NCI-H1417 treated with DMSO at 0.1 percent for 48 hours (cell line): ENCODE measurements at places on chromosomes 11 and 22.

DNA sequence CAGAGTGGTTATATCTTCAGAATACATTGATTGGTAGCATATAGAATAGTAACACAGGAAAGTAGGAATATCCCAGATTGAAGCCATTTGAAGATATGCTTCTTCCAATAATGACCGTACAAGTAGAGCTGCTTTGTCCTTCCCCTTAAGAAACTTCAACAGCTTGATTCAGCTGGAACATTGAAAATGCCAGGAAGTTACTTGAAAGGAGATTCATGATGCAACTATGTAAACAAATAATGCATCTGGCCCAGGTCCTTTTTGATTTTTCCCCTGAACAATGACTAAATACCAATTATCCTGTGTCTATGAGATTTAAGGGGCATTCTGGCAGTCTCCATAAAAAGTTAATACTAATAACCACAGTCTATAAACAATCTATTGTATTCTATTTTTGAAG lies 3.0 kb downstream of the DKK3 start:
- no peak for DNase-seq

DNA sequence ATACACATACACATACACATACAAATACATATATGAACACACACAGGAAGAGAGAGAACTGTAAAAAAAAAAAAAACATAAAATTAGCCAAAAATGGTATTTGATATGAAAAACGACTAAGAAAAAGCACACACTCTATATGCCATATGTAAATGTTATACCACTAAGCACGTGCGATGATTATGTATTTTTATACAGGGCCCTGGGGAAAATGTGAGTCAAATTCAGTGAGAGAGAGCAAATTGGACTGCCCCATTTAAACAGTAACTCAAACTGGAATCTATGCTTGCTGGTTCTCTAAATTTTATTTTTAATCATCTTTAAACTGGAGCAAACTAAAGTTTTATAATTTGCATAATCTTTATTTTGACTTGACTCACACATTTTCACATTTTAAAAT lies 197.8 kb upstream of the MTNR1B start:
- no peak for DNase-seq

DNA sequence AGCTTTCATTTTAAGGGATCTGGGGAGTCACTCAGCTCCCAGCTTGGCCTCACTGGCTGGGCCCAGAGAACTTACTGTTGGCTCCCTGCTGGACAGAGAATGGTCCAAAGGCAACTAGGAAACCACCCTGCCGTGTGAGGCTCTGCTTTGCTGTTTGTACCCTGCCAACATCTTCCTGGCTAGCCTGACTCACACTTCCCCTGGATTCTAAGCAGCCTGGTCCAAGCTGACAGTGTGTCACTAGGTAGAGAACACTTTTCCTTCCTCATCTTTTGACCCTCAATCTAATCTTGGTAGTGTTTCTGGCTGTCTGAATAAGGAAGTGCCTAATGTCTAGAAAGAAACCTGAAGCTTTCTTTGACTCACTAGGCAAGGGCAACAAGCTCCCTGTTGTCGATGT lies 76.7 kb downstream of the FAR1 start:
- DNase-seq = no peak

- DNase-seq = no peak
Measured at GRCh38 chr22:47795477-47796127, 1033.2 kb downstream of the TBC1D22A start.

GRCh38 chr11:46367244-46367915 lies 14.1 kb upstream of the MDK start:
- DNase-seq = no peak

DNA sequence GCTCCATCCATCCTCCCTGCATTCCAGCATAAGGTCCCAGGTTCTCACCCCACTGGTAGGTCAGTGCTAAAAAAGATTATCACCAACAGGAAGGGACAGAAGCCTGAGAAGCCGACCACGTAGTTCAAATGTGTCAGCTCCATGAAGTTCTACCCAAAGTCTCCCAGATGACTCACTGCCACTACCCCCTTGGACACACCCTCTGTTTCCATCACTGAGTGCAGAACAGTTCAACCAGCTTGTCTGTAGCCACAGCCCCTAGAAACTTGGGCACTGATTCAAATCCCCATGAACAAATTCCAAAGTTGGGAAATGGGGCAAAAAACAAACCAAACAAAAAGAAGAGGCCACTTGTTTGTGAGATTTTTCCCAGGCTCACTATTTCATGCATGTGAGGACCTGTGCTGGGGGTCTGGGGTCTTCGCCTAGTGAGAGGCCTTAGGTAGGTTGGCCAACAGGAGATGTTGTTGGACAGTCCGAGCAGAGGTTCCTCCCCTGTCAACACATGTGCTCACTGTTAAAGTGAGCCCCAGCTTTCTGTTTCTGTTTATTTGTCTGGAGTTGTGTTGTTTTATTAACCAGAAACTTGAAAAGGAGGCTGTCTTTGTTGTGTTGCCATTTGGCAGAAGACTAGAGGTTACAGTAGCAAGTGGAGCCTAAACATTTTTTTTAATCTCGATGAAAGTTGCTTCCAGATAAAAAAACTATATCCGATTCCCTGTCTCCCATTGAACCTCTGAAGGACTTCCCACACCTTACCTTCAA lies 24.2 kb upstream of the FLI1 start:
- DNase-seq = no peak

DNA sequence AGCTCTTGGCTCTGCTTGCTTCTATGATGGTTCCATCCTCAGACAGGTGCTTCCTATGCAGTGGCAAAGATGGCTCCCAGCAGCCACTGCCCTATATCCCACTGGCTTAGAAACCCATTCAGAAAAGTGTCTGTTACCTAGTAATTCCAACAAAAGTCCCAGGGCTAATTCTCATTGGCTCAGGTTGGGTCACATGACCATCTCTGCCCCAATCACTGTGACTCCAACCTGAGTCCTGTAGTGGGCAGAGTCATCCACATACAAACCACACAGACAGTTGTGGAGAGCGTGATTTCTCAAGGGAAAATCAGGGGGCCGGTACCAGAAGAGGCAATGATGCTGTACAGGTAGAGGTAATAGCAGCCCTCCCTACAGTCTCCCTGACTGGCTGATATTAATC lies 67.5 kb downstream of the LHFPL7 start:
- no peak for DNase-seq

GRCh38 chr11:110829873-110830272 lies 117.6 kb upstream of the ARHGAP20 start:
- no peak for DNase-seq

- no peak for DNase-seq
Measured at GRCh38 chr11:67504950-67505581, at the start of gene PITPNM1. Gene PITPNM1, minus strand, starts transcription at chr11:67505363. Its CDS starts 1,183 bp downstream, at chr11:67504180.

GRCh38 chr22:25485626-25486545 lies 78.6 kb upstream of the GRK3 start:
- DNase-seq = no peak

- no peak for DNase-seq
Measured at GRCh38 chr11:116927163-116927974, 89.9 kb upstream of the APOA1 start.

DNA sequence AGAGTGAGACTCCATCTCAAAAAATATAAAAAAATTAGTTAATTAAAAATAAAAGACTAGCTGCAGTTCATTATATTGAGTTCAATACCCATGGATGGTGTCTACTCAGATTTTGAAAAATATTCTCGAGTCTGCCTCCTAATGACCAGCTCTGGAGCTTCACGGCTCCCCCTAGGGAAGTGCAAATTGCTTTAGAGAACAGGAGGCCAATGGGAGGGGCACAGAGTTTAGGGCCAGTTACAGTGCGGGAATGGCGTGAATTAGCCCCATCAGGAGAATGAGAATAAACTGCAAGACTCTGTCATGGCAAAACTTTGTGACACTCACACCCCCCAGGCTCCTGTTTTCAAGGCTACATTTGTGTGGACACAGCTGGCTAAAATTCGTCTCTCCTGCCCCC lies 4.6 kb downstream of the FGF4 start:
- no peak for DNase-seq

DNA sequence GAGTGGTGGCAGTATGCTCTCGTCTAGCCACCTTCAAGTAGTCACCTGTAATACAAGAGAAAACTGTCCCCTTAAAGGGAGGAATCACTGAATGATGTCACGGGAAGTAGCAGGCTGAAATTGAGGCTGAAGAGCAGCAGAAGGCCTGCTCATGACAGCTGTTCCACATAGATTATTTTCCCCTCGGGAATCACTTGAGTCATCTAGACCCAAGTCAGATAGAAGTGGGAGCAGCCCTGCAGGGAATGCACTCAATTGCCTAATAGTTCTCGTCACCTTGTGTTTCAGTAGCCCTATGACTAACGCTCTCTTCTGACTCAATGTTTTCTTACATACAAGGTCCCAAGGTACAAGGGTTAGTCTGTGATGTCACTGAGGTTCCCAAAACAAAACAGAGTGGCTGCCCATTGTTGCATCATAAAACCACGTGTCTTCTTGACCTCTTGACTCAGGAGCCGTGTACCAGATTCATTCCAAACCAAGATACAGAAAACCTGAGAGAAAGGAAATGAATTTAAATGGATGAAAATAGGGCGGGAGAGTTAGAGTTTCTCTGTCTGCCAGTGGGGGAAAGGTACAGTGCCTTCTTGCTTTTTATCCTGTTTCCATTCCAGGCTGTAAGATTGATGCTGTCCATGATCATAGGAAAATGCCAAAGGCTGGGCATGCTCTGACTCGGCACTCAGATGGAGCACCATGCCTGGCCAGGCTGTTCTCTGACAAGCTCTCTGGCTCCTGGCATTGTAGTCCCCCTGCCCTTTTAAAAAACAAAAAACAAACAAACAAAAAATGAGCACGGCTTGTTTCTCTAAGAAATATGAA lies 21.6 kb upstream of the C11orf96 start:
- no peak for DNase-seq

- DNase-seq = no peak
Measured at GRCh38 chr11:108902027-108902469, 237.2 kb downstream of the DDX10 start.

DNA sequence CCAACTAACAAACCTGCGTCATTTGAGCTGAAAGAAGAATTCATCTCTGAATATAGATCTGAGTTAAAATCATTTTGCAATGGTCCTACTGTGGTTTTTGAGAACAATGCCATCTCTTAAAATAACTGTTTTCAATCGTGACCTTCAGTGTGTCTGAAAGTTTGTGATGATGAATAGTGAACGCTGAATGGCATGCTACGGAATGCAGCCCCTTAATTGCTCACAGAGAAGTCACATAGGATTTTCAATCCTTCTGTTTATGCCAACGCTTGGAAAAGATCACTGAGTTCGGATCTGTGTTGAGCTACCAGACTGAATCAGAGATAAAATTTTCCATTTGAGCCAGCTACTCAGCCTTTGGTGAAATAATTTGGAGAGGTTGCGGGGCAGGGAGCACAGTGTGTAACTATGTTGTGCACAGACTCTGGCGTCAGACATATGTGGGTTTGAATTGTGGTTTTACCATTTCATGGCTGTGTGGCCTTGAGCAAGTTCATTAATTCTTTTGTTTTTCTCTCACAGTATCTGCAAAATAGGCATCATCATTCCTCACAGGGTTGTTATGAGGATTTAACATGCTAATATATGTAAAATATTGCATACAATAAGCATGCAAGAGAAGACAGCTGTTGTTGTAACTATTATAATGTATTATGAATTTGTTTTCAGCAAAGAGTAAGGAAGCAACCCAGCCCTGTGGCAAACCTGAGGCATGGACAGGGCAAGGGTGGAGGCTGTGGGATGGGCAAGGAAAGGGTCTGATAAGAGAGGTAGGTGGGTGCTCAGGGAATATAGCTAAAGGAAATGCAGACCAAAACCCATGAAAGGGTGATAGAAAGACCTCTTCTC lies 679.9 kb downstream of the KCNA4 start:
- DNase-seq = no peak

DNA sequence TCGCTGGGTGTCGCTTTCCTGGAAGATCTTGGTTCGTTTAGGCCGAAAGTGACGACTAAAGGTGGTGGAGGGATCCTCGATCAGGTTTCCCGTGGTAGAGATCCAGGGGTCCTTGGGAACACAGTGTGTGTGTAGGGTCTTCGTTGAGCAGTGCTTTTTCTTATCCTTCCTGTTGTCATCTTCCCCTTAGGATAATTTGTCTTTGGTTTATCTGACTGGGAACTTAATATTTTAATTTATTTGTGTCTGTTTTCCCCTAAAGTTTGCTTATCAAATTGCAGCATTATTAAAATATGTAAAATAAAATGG lies 403 bp downstream of the RBM7 start:
- no peak for DNase-seq

DNA sequence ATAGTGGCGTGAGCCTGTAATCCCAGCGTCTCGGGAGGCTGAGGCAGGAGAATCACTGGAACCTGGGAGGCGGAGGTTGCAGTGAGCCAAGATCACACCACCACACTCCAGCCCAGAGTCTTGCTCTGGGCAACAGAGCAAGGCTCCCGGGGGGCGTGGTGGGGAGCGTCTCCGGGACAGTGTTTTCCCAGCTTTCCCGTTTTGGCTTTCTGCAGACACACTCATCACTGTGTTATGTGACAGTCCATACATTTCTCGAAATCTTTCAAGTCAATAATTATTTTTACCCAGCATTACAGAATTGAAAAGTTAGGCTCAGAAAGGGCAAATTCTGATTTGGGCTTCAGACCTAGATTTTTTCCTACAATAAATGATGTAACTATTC lies 31.7 kb downstream of the NEAT1 start:
- DNase-seq = no peak

GRCh38 chr11:106988151-106989077 lies 29.9 kb downstream of the GUCY1A2 start:
- DNase-seq = no peak

DNA sequence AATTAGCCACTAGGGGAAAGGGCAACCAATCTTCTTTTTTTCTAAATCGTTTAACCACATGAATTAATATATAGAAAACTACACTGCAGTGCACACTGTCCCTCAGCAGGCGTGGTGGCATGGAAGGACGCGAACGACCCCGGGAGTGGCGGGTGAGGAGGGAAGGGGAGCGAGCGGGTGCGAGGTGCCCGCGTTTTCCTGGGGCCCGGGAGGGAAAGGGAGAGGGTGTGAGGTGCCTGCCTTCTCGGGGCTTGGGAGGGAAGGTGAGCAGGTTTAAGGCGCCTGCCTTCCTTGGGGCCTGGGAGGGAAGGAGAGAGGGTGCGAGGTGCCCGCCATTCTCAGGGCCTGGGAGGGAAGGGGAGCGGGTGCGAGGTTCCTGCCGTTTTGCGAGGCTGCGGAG lies 765 bp downstream of the GAB4 start:
- no peak for DNase-seq

DNA sequence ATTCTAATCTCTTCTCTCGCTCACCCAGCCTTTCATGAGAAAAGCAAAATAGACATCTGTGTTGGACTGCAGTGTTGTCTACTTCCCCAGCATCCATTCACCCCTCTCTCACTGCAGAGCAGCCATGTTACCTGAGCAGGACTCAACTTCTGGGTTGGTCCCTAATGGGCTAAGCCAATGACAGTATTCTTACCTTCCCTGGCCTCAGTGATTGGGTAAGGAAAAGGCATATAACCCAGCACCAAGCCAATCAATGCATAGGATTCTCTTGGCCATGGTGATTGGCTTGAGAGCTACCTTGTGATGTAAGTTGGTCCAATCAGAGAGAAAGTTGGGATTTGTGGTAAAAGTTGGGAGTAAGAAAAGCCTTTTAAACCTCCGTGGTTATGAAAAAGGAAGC lies 99.8 kb upstream of the NECTIN1 start:
- no peak for DNase-seq

GRCh38 chr11:75626889-75627529 lies 41.8 kb downstream of the MAP6 start:
- DNase-seq = no peak
